ENCODE measurements at places on chromosomes 12 and 14.

- no peak for DNase-seq
Observed at GRCh38 chr12:106281056-106281782, 21.3 kb upstream of the TCP11L2 start.

- DNase-seq: no peak
Observed at GRCh38 chr12:127685491-127685890, 581.5 kb upstream of the TMEM132C start.

GRCh38 chr14:44712024-44712815 is 205.1 kb upstream of the FSCB start:
- DNase-seq: no peak

GRCh38 chr14:92895352-92895878 is 27.5 kb upstream of the CHGA start:
- DNase-seq: no peak

- DNase-seq: no peak
Observed at GRCh38 chr12:89800435-89800834, 91.8 kb upstream of the ATP2B1 start.

- no peak for DNase-seq
Observed at GRCh38 chr14:105411985-105412770, 7.4 kb upstream of the MTA1 start.

- no peak for DNase-seq
Observed at GRCh38 chr12:104654665-104655609, 198.2 kb downstream of the CHST11 start.

DNA sequence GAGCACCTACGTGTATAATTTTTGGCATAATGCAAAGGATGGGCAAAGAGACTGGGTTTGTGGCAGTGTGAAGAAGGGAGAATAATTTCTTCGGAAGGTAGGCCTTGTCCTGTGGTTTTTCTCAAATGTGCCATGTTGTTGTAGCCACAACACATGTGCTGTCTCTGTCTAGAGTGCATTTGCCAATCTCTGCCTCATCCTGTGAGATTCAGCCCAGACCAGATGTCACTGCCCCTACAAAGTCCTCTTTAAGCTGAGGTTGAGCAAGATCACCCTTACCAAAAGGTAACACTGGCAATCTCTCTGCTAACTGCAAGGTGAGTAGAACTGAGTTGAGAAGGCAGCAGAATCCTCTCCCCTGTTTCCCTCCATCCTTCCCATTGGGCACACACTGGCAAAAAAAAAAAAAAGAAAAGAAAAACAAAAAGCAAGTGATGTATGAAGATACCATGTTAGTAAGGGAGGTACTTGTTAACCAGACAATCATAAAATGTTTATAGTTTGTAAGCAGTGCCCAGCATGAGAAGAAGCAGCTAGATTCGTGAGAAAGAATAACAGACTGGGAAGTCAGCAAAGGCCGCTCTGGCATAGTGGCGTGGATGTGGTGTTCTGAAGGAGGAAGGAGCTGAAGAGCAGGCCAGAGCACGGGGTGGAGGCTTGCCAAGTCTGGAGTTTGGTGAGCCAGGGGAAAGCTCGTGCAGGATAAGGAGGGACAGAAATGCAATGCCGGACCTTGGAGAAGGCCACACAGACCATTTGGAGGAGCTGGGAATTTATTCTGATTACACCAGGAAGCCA is 18.9 kb downstream of the DYRK2 start:
- no peak for DNase-seq

- no peak for DNase-seq
Observed at GRCh38 chr14:75299576-75299975, 20.9 kb downstream of the FOS start.

DNA sequence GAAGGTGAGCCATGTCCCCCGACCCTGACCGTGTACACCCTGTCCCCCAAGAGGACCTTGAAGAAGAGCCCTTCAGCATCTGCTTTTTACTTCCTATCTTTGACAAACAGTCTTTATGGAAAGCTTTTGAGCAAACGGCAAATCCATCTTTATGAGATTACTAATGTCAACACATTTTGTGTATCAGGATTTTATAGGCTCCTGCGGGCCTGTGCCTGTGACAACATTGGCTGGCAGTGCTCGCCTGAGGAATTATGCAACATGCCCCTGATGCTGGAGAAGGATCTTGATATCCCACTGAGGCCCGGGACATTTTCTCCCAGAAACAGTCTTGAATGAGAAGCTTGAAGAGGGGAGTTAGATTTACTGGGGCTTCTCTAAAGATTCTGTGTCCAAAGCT is 416.5 kb downstream of the NRXN3 start:
- no peak for DNase-seq

DNA sequence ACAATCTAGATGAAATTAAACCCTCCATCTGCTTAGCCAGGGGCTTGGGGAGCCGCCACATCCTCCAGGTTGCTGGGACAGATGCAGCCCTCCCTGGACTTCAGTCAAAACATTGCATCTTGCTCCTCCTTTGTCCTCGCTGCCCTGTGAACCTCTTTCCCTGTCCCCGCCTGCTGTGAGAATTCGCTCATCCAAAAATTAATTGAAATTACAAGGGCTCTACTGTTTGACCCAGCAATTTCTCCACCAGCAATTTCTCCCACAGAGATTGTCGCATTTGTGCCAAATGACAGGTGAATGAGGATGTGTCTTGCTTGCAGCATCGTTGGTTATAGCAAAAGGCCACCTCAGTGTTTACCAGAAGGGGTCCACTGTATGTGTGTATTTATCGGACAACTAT is 5.0 kb upstream of the POP5 start:
- DNase-seq: no peak

GRCh38 chr12:5177731-5178130 is 134.1 kb downstream of the KCNA5 start:
- no peak for DNase-seq

- DNase-seq: no peak
Observed at GRCh38 chr12:13947276-13947946, 34.0 kb downstream of the GRIN2B start.

- no peak for DNase-seq
Observed at GRCh38 chr12:7396418-7396817, 47.5 kb downstream of the CD163L1 start.

- DNase-seq: no peak
Observed at GRCh38 chr14:69886453-69887242, 7.4 kb downstream of the SMOC1 start.

- DNase-seq: peak; percentile 18
Observed at GRCh38 chr14:85439696-85440328, 90.1 kb upstream of the FLRT2 start.

DNA sequence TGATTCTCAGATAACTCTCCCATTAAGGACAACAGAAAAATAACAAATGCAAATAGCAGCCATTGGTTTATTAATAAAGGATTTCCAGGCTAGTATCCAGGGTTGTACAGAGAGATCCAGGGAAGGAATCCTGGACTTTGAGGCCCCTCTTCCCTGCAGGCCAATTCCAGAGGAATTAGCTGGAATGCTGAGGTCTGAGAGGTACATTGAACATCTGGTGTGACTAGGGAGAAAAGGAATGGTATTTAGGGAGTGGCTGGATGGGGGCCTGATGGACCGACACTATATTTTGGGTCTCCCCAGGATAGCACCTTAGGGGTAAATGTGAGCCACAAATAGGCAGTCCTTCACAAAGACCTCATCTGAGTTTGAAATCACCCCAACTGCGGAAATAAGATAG is 924.5 kb downstream of the AACS start:
- DNase-seq: no peak

- no peak for DNase-seq
Observed at GRCh38 chr12:100207311-100207710, 6.7 kb downstream of the ACTR6 start.

GRCh38 chr14:66473223-66473622 is 12.9 kb upstream of the CCDC196 start:
- DNase-seq: no peak

DNA sequence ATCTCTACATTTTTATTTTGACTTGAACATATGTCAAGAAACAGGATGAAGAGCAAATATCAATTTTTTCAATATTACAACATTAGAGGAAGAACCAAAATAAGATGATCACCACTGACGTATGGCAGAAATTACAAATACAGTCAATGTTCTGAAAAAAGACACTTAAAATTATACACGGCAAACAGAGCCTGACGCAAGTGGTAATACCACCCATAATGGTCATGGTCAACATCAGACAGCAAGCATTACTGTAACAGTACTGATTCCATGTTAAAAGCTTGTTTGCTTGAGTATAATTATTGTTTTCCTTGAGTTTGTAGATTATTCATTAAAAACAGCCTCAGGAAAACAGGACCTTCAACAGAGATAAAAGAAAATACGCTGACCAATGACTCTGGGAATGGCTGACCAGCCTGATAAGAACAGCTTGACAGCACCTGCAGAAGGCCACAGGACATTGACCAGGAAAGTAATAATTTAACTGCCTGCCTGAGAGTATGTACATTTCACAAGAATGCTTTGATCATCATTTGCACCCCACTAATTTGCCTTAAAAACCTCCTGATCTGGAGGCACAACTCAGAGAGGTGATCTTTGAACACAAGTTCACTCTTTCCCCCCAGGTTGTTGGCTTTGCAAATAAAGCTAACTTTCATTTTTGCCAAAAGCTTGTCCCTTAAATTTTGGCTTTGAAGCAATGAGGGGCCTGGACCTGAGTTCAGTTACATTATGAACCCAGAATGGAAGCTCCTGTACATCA is 187.3 kb downstream of the IPO8 start:
- DNase-seq: no peak

- no peak for DNase-seq
Observed at GRCh38 chr12:42380733-42381132, 54.8 kb downstream of the PPHLN1 start.

GRCh38 chr12:126607867-126608266 is 1542.6 kb downstream of the AACS start:
- no peak for DNase-seq
